ENCODE measurements at places on chromosomes 3 and 15.

- DNase-seq, result no peak
These were observed 34.8 kb downstream of the KLF15 start for GRCh38 chr3:126322181-126322967.

DNA sequence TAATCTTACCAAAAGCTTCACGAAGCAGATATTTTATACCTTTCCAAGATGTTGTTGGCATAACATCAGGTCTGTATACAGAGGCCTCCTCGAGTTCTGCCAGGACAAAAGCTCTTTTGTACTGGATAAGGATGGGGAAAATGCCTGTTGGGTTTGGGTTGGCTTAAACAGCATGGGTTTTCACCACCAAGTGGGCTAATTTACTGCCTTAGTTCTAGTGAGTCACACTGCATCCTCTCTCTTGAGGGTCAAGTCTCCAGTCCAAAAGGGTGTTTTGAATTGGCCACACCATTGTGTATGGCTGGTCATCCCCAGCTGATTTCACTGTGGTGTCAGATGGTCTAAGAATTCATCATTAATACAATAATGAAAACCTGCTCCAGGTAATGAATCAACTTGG lies 26.1 kb upstream of the BHLHE40 start:
- DNase-seq, result no peak

GRCh38 chr3:39189150-39189958 lies 3.0 kb downstream of the XIRP1 start:
- no peak for DNase-seq

GRCh38 chr15:70121624-70122302 lies 24.0 kb upstream of the TLE3 start:
- DNase-seq, result no peak

DNA sequence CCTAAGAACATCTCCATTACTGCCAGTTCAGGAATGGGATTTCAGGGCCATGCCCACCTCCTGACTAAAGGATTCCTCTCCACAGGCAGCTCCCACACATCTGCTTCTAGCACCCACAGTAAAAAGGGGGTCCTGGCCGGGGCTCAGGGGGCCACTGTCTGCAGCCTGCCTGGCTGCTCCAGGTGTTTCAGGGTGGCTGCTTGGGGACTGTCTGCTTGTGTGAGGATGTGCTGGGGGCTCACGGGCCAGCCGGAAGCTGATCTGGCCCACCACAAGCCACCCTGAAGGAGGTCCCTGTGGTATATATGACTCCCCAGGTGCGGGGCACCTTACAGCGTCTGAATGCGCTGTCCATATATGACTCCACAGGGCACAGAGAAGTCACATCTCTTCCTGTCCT lies 135.4 kb downstream of the NSMCE3 start:
- no peak for DNase-seq

- DNase-seq, result no peak
These were observed 211.2 kb downstream of the FOXP1 start for GRCh38 chr3:71372241-71372768.

DNA sequence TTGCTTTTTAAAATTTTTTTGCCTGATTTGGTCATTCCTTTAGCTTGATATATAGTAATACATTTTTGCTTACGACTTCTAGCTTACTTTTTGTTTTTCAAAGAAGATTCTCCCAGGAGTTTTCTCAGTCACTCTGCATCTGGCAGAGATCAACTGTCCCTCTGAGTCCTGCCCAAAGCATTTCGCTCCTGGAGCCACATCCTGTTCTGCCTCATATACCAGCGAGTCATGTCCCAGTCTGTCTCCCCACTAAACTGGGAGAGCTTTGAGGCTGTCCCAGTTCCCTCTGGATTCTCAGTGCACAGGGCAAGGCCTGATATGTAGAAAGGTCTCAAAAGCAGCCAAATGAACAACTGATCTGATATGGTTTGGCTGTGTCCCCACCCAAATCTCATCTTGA lies 326.3 kb downstream of the ARRDC4 start:
- no peak for DNase-seq

DNA sequence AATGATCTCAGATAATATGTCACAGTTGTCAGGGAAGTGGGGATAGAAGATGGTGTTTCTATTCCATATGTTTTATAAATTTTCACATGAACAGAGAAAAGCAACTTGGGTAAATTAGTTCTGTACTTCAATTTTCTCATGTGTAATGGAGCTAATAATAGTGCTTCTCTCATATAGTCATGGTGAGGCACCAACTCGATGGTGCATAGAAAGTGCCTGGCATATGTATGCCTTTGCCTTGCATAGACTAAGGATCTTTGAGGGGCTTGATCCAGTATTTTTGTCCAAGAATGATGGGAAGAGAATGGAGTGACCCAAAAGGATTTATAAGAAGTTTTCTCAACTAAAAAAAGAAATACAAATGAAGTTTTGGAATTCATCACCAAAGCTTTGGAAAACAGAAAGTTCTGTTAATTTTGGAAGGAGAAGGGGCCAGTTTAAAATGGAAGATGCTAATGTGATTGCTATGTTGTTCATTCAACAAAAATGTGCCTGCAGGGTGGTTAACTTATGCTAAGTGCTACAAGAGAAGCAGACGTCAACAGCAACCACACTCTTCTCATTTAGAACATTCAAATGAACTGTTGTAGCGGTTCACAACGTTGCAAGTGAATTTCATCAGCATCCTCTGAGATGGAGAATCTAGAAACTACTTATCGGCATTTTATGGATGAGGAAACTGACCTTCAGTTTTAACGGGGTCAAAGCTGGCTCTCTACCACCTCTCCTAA lies 86.1 kb downstream of the RTP4 start:
- no peak for DNase-seq

DNA sequence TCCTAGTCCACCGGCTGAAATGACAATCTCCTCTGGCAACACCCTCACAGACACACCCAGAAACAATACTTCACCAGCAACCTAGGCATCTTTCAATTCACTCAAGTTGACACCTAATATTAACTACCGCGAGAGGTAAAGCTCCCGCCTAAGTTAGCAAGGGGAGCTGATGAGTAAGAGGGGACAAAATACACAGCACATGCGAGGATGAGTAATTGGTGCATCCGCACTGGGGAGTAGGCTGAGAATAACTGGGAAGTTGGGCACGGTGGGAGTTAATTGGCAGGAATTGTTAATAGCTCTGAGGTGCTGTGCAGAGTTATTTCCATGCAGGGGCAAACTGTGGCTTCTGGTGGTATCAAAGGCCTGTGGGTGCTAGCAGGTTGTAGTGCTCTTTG lies 14.5 kb upstream of the PLD1 start:
- DNase-seq, result no peak

GRCh38 chr3:46565077-46565476 lies 1.0 kb downstream of the LRRC2 start:
- no peak for DNase-seq

DNA sequence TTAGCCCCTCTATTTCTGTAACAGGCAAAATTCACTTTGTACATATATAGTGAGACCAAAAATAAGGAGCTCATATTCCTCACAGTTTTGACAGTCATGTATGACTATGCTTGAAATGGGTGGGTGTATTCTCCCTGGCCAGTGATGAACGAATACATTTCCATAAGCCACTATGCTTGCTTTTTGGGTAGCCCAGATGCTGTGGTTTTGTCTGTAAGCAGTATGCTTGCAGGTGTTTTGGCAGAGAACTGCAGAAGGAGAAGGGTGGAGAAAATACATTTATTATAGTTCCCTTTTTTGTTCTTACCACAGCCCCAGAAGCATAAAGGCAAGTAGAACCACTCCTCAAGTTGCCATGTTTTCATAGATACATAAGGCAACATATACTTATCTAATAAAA lies 131.2 kb downstream of the RBMS3 start:
- DNase-seq, result no peak

DNA sequence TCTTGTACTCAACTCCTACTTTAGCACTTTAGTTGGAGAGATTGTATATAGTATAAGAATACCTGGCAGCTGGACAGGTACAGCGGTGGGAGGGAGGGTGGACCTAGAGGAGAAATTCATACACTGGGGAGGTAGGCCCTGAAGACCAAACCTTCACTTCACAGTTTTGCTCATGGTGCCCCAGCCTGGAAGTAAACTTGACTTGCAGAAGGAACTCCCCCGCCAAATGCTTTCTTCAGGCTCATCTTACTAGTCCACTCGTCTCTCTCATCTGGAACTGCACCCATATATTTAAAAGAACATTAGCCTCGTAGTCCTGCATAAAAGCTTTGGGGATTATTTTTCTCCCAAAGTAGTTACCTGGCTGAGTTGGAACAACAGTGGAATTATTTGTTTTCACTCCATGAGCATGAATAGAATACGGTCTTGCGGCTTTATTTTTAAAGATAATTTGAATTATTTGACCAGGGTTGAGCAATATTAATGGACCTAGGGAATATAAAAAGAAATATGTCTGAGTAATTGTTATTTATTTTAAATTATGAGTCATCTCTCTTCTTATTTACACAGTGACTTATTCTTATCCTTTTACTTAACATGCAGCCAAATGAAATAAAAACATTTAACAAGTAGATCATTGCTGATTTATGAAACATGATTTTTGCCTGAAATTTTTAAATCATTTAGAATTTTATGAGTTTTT lies 25.5 kb upstream of the CP start:
- DNase-seq, result no peak

GRCh38 chr3:65339192-65339740 lies 651.5 kb upstream of the ADAMTS9 start:
- no peak for DNase-seq

DNA sequence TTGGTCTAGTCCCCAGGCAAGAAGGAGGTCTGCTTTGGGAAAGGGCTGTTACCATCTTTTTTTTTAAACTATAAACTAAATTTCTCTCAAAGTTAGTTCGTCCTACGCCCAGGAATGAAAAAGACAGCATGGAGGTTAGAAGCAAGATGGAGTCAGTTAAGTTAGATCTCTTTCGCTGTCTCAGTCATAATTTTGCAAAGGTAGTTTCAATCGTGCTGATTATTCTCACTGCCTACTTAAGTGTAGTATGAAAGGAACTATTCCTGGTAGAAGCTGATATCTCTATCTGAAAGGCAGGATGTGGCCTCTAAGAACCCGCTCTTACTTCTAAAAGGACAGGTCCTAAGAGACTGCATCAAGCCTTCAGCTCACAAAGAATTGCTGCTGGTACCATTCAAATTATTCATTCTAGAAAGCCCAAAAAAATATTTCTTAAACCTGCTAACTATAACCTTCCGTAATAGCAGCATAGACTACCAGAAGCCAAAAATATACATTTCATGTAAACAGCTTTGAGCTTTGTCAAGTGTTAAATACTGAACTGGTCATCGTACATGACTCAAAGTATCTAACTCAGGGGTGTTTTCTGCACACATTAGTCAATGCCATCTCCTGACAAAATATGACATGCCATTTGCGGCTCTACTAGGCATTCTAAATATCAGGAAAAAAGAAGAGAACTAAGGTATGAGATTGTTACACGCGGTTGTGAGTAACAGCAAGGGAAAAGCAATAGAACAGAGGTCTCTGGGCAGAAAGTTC lies 96.0 kb upstream of the CCDC80 start:
- DNase-seq, result no peak

- no peak for DNase-seq
These were observed 161.3 kb downstream of the GREM1 start for GRCh38 chr15:32878869-32879805.

DNA sequence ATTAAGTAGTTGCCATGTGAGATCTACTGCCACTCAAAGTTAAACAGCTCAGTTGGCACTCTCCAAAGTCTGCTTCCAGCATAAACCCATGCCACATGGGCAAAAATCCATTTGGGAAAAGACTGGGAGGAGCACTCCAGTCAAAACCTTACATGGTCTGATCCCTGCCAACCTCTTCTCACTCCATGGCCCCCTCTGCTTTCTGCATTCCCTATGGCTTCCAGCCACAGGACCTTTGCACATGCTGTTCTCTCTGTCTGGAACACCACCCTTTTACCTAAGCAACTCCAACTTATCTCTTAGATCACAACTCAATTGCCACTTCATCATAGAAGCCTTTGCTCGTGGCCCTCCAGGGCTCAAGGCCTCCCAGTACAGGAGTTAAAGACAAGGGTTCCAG lies 70.4 kb upstream of the WNT5A start:
- no peak for DNase-seq

- DNase-seq, result no peak
These were observed 137.6 kb downstream of the SRGAP3 start for GRCh38 chr3:9111866-9112265.

GRCh38 chr3:14494973-14495300 lies 45.2 kb downstream of the GRIP2 start:
- DNase-seq, result no peak

- DNase-seq, result no peak
These were observed 41.4 kb downstream of the ABTB1 start for GRCh38 chr3:127714125-127714571.

DNA sequence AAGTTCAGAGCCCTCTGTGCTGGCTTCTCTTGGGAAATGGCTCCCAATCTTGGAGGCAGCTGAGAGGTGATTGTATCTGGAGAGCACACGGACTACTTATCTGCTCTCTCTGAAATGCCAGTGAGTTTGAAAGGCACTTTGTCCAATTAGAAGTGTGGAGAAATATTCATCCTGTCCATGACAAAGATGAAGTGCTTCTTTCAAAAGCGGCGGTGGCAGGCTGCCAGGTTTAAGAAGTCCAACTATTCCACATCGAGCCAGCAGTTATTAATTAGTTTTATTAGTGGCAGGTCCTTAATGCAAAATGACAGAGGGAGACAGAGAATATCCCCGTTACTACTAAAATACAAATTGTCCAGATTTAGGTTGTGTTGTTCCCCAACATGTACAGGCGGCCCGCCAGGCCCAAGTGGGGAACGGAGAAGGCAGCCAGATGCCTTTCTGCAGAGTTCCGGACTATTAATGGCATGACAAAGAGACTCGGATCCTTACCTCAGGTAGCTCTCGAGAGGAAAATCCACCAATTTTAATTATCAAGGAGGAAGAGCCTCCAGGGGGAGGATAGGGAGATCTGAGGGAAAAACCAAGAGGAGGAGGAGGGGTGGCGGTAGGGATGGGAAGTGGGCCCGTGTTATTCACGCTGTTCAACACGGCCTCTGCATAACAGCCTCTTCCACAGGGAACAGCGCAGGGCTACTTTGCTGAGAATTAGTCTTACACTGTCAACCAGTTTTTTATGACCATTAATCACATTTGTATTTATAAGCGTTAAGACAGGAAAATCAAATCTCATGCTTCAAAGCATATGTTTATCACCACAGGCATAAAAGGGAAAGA lies 42.0 kb downstream of the RORA start:
- DNase-seq, result no peak

DNA sequence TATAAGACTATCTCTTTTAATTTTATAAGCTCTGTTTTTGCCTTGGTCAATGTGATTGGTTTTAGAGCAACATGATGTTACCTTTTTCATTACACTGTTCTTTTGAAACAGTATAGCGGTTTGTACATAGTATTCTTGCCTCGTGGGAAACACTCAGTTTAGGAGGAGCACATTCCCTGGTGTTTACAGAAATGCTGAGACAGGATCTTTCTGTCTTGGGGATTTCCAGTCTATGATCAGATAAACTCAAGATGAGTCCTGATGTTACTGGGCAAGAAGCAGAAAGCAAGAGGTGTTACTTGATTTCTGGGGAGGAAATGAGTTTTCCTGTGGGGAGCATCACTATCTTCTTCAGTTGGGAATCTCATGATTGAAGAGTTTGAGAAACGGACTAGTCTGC lies 2.5 kb downstream of the TMEM266 start:
- DNase-seq, result no peak

GRCh38 chr3:46440531-46441294 lies 24.0 kb downstream of the LTF start:
- no peak for DNase-seq

- DNase-seq, result no peak
These were observed 49.1 kb downstream of the KLHL25 start for GRCh38 chr15:85745525-85746150.

- DNase-seq, result no peak
These were observed 463.3 kb upstream of the CBLB start for GRCh38 chr3:106332129-106332528.

Measured in stimulated activated CD8-positive, alpha-beta memory T cell treated with anti-CD3 and anti-CD28 coated beads, Interleukin-4, amount 100 ng/mL, for 24 hours (primary cell).